ENCODE measurements at places on chromosomes 1 and 21. TPM values are rescaled to one million over a fixed set of nuclear protein-coding genes. Genes with fewer than 3 reads are reported as not detected.

KCNK1 gene
- 25.2 TPM for total RNA-seq

C4BPA gene
- not detected for total RNA-seq

CAPN8 gene
- not detected for total RNA-seq

HSPA6 gene
- 0.58 TPM for total RNA-seq

FAM163A gene
- total RNA-seq = 0.16 TPM

TDRD10 gene
- 2.6 TPM for total RNA-seq

GJA5 gene
- total RNA-seq = 69.8 TPM

All from left ventricle myocardium inferior (tissue), 1 donor.